ENCODE measurements at places on chromosomes 3 and 15.

- no peak for DNase-seq
These were observed 34.1 kb upstream of the SMAD3 start for GRCh38 chr15:67031331-67031730.

GRCh38 chr15:58227706-58228543 lies 89.7 kb downstream of the AQP9 start:
- DNase-seq, result peak; percentile 52

GRCh38 chr3:8903191-8903590 lies 60.1 kb downstream of the RAD18 start:
- DNase-seq, result no peak

DNA sequence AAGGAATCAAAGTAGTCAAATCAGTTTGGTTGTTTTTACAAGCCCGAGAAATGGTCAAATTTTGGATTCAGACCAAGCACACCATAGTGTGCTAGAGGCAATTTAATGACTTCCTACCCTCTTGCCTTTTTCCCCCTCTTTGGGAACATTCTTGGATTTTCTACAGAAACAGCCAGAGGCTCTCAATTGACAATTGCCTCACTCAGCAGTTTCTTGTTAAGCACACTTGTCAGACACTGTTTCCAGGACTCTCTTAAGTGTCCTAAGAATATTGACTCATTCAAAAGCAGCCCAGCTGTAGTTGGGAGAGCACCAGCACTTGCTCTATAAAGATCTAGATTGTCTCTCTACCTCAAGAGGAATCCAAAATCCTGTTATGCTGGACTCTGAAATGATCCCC lies 1.5 kb upstream of the SLC35G2 start:
- DNase-seq, result no peak

DNA sequence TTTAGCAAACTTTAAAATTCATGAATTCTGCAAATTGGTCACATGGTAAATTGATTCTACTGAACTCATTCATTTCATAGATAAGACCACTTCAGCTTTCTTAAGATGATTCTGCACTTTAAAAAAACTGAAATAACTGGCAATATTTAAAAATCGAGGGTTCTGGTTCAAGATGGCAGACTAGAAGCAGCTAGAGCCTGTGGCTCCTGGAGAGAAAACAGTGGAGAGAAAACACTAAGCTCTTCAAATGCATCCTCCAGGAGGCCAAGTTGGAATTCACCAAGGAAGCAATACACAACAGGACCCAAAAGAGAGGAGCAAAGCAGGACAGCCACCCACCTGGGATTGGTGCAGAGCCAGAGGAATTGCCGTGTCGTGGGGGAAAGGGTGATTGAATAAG lies 132.1 kb downstream of the SPATA16 start:
- DNase-seq, result no peak

- no peak for DNase-seq
These were observed 311.6 kb upstream of the TPRG1 start for GRCh38 chr3:188860147-188860546.

DNA sequence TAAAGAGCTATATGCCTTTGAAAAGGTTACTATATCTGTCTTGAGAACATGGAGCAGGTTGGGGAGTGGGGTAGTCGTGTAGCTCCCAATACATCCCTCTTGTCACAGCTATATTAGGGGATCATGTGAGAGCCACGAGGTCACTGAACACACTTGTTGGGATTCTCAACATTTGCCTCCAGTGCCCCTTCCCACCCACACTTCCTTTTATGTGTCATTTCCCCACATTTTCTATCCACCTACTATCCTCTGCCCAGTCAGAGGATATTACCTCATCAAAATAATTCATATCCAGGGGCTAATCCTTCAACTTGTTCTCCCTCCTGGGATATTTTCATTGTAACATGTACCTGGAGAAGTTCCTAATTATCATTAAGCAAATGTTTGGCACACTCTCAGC lies 85.0 kb downstream of the CYP19A1 start:
- no peak for DNase-seq
